ENCODE measurements at places on chromosomes 12 and 14.

DNA sequence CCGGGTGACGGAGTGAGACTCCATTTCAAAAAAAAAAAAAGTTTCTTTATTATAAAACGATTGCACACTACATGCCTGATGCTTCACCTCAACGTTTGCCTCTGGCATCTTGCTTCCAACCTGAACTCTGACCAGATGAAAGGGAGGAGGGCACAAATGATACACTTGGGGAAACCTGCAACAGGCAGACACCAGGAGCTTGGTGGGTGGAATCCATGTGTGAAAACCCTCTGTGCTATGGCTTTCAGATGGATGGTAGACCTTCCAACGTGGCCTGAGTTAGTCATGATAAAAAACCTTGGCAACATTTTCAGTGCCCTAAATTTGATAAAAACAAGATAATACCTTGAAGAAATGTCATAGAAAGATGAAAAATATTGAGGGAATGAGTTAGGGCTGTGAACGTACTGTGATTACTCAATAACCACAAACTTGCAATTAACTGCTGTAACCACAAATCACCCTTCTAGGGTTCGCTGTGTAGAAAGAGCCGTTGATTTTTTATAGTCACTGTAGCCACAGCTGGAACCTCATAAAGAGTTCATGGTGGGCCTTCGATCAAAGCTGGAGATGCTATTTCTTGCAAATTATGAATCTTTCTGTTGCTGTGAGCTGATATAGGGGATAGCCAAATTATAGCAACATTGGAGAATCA, 26.1 kb upstream of the GZMB start:
- peak; percentile 52 for DNase-seq

DNA sequence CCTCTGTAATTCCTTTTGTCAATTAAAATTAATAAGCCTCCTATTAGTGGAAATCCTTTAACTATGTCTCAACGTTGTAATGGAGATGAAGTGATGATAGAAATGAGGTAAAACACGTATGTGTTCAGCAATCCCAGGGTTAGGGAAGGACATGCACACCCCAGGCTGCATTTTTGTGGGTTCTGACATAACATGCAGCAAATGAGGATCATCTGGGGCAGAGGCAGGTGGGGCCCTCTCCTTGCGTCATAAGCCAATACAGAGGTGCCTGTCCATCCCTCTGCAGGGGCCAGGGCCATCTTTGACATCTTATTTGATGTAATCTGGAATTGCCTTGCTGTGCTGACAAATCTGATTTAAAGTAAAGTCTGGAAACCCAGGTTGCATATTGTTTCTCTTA, 73.2 kb downstream of the MYRFL start:
- no peak for DNase-seq

- DNase-seq = no peak
Observed at GRCh38 chr12:117582135-117582784, 220.8 kb upstream of the NOS1 start.

DNA sequence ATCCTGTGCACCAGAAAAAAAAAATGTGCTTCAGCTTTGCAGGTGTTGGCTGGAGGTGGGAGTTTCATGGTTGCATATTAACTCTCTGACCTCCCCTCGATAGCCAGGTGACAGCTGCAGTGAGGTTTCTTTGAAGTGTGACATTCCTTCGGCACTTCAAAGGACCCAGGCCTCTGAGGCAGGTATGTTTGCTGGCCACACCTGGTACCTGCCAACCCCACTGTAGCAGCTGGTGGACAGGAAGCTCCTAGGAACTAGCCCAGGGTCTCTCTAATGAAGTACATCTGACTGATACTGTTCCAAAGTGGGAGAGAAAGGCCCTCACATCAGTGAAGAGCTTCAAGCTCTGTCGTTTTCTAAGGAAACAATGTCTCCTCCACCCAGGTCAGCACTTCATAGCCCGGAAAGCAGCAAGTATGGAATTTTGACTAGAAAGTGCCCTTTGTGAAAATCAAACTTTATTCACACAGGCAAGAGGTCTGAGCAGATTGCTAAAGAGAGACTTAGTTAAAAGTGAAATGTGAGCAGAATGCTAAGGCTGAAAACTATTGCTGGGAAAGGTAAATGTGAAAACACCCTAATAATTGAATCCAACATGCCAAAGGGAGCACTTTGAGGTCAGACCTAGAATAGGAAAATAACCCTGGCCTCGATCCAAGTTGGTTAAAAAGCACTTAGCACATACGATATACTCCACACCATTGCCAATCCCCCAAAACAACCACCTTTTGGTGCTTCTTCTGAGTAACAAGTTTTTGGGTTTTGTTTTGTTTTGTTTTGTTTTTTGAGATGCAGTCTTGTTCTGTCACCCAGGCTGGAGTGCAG, 71.3 kb downstream of the PHLDA1 start:
- DNase-seq = no peak

DNA sequence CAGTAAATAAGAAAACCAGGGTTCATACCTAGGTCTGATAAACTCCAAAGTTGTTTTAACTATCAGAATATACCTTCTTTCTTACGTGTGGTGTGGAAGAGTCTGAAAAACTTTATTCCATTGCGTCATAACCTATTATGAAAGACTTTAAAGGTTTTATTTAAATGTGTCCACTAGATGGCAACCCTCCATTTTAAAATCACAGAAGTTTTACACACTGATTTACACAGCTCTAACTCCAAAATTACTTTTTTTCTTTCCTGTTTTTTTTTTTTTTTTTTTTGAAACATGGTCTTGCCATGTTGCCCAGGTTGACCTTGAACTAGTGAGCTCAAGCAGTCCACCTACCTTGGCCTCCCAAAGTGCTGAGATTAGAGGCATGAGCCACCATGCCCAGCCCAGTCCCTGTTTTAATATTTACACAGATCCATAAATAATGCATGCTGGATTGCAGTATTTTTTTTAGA, 17.3 kb upstream of the TMPRSS12 start:
- DNase-seq = no peak

DNA sequence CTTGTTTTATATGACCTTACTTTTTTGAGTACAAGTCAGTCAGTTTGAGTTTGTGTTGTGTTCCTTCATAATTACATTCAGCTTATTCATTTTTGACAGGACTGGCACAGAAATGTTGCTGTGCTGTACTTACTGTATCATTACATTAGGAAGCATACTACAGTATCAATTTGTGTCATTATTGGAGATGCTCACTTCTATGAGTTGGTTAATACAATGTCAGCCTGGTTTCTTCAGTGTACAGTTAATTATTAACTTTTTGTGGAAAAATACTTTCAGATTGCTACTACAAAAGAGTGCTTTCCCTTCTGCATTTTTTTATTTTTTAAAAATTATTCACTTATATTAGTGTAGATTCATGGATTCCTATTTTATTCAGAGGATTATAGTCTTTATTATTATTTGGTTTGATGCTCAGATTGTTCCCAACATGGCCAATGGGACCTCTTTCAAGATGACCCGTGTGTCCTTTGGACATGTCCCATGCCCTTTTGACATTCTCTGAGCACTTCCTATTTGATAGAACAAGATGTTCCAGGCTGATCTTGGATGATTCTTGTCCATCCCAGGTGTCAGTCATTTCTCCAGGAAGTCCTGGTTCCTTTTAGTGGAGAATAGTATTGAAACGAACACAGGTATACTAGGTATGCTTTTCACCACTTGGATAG, 66.6 kb downstream of the MON2 start:
- no peak for DNase-seq

- no peak for DNase-seq
Observed at GRCh38 chr12:99027461-99027860, 382.4 kb downstream of the APAF1 start.

GRCh38 chr14:76872796-76873432, 46.7 kb downstream of the LRRC74A start:
- DNase-seq = peak; percentile 90

DNA sequence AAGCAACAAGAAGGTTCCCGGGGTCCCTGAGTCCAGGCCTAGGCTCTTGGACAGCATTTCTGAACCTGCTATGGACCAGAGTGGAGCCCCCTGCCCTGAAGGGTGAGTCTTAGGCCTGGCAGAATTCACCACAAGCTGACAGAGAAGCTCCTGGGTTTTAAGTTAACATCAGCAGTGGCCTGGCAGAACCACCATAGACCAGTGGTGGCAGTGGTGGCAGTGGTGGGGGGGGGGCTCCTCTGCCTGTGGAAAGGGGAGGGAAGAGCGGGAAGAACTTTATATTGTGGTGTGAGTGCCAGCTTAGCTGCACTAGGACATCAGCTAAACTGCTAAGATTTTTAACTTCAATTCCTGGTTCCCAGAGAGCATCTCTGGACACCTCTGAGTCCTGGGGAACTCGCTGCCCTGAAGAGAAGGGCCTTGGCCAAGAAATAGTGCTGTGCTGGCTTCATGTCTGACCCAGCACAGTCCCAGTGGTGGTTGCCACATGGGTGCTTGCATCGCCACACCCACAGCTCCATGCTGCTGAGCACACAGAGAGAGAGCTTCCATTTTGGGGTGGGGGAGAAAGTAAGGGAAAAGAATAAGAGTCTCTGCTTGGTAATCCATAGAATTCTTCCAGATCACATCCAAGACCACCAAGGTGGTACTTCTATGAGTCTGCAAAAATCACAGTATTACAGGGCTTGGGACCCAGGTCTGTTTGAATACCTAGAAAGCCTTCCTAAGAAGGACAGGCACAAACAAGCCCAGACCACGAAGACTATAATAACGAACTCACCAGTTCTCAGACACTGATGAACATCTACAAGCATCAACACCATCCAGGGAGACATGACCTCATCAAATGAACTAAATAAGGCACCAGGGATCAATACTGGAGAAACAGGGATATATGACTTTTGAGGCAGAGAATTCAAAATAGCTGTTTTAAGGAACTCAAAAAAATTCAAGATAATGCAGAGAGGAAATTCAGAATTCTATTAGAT, 20.4 kb upstream of the RNF212B start:
- DNase-seq = no peak

DNA sequence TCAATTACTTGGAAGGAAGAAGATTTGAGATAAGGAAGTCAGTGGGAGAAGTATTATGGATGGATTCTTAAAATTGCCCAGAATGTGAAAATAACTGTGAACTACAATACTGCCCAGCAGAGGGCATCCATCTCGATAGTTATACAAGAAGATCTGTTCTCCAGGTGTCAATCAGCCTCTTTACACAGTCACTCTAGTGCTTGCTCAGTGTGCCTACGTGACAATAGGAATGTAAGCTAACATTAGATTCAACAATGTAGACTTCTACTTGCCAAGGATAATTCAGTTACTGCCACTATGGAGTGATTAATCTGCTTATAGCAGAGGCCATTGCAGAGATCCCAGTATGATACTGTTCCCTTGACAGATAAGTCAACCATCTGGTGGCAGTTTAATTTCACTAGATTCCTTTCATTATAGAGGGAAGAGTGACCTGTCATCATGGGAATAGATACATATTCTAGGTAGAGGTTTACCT, 10.6 kb upstream of the MAP4K5 start:
- peak; percentile 82 for DNase-seq

- no peak for DNase-seq
Observed at GRCh38 chr14:72567226-72567625, 326.7 kb downstream of the DPF3 start.

DNA sequence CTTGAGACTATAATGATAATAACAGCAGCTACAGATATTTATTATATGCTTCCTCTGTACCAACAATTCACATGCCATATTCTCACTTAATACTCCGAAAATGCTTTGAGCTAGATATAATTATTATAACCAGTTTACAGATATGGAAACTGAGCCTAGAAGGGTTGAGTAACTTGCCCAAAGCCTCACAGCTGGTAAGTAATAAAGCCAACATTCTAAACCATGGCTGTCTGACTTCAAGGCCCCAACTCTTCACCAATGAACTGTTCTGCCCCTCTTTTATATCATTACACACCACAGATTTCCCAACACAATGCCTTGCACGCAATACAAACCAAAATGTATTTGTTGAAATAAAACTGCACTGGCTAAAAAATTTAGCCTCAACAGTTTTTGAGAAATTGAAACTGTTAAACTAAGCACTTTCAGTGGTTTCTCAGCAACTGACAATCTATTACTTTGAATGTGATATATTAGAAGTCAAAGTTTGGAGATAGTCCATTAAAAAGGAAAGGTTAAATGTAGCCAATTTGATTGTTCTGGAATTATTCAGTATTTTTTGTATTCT, 222.5 kb upstream of the ARHGAP5 start:
- DNase-seq = no peak

GRCh38 chr12:124368421-124369032, 73.6 kb downstream of the RFLNA start:
- no peak for DNase-seq

GRCh38 chr14:23478109-23478759, 8.7 kb downstream of the NGDN start:
- DNase-seq = peak; percentile 89

DNA sequence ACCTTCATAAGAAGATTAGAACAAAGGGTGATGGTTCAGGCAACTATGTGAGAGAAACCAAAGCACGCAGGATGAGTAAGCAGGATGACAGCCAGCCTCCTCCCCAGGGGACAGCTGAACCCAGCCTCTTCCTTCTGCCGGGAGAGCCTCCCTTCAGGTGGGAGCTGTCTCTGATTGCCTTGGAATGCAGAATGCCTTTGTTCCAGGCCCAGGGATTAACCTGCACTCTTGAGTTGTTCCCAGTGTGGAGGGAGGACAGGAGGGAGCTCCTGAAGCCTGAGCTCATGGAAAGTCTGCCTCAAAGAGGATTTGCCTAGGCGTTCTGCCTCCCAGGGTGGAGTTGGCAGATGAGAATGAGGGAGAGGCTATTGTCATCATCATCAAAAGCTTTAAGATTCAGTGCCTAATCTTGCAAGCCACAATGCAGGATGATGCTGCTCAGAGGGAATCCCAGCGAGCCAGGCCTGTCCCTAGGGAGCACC, 3.6 kb upstream of the KRT6A start:
- DNase-seq = no peak

DNA sequence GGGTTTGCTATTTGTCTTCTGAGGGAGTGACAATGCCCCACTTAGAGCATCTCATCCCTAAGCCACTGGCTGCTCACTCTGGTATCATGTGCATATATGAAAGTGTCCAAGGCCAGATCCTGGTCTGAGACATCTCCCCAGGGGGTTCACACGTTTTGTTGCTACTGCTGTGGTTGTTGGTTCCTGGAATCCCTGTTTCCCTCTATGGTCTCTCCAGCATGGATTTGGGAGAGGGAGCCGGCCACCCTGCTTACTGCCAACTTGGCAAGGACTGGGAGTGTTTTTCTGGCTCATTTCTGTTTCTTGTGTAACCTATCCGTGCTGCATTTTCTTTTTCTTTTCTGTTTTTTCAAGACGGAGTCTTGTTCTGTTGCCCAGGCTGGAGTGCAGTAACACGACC, 101.3 kb upstream of the MAX start:
- no peak for DNase-seq

DNA sequence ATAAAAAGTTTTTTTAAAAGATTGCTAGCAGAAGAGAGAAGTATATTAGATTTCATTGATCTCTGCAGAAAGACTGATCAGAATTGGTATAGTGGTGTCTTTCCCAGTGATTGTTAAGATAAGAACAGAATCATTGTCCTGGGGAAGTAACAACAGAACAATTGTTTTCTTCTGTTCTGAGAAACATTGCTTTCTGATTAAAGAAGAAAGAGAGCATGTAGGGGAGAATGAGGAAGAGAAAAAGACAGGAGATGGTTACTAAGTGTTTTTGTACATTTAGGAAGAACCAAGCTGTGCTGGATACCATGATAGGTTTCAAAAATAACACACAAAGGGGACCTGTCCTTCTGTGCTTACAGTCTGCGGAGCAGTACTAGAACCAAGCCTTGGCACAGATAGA, 5.0 kb downstream of the USP30 start:
- no peak for DNase-seq

Data from activated CD4-positive, alpha-beta T cell treated with anti-CD3 and anti-CD28 coated beads, Interleukin-2, amount 10 ng/mL, durations not matched to agents 24 days and 14 days (primary cell).